ENCODE measurements at places on chromosomes 1 and 21.

DNA sequence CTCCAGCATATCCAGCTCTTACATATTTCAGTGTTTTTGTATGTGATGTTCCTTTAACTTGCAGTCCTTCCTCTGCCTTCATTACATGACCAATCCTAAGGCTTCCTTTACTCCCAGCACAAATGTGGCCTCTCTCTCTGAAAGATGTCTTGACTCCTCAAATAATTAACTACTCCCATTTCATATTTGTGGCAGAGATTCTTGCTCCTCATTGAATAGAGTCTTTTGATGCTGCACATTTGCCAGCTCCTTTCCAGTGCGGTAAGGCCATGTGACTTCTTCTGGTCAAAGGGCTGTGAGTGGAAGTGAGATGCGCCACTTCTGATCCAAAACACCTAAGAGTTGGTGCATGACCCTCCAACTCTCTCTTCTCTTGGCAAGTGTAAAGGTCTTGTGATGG, 19.1 kb upstream of the LAMC1 start:
- DNase-seq = no peak

DNA sequence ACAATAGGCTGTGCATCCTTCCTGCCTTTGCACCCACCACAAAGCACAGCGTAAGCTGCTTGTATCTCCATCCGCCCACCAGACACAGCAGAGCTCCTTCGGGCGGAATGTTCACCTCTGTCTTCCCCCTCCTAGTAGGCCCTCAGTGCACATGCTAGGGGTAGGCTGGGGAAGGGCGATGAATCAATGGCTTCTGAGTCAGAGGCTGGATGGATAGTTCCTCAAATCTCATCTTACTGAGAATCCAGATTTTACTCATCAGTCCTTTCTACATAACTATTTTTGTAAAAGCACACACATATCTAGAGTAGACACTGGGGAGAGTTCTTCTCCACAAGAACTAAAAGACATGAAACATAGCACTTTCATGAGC, 73.8 kb downstream of the BCAR3 start:
- DNase-seq = no peak

GRCh38 chr1:155759966-155760630, 71.2 kb downstream of the DAP3 start:
- DNase-seq = no peak

- DNase-seq = no peak
Observed at GRCh38 chr1:146039844-146040194, 18.3 kb upstream of the HJV start.

DNA sequence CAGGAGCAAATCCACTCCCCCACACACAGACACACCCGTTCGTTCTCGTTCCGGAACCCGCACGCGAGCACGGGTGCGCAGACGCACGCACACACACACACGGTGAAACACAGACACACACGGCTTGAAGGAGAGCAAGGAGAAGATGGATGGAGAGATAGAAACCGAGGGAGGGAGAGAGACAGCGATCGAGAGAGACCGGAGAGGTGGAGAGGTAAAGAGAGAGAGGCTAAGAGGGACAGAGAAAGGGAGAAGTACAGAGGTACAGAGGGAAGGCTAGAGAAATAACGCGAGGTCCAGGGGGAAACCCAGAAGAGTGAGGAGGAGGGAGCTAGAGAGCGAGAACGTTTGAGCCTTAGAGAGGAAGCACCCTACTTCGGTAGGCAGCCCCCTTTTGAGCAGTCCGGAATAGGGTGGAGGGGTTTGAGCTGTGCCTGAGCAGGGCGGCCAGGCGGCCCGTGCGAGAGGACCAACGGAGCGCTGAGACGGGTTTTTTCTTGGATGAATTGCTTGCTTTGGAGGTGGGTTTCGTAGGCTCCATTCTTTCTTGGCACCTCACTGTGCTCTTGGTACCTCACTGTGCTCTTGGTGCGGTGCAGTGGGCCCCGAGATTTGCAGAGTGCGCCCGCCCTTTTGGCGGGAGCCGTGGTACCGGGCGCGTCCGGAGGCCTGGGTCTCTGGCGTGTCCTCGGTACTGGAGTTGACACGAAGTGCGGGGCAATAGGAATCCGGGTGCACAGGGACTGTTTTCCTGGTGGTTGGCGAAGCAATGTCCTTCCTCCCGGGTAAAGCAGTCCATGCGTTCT, 88.4 kb upstream of the RHOU start:
- DNase-seq = no peak

DNA sequence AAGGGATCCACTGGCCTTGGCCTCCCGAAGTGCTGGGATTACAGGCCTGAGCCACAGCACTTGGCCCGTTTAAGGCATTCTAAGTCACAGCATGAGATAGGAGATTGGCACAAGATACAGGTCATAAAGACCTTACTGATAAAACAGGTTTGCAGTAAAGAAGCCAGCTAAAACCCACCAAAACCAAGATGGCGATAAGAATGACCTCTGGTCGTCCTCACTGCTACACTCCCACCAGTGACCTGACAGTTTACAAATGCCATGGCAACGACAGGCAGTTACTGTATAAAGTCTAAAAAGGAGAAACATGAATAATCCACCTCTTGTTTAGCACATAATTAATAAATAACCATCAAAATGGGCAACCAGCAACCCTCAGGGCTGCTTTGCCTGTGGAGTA, 33.3 kb upstream of the RCC2 start:
- DNase-seq = no peak

GRCh38 chr1:17440074-17440826, 773 bp upstream of the RCC2 start:
- DNase-seq = no peak

DNA sequence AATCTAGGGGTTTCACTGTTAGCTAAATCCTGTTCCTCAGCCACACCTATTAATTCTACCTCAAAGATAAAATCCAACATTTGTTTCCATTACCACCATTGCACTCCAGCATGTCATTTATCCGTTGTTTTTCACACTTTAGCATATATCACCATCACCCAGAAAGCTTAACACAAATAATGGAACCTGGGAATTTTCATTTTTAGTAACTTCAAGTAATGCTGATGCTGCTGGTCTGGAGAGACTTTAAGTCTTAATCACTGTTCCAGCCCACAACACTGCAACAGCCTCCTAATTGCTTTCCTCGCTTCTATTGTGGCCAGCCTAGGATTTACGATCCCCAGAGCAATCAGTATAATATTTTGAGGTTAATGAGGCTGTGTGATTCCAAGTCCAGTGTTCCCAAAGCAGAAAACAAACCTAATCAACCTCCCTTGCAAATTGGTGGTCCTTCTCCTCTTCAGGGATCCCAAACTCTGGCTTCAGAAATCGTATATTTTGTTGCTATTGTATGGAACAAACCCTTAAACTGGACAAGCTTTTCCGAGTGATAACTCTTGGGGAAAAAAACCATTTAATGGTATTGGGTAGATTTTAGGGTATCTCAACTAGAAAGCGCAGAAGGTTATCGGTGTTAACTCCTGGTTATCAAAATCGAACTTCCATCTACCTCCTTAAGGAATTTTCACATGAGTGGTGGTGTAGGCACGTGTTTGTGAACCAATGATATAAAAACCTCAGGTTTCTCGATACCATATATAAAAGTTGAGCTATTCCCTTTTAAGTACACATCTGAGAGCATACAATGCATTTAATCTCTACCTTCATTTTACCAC, 50.0 kb upstream of the BOLA1 start:
- DNase-seq = no peak

- DNase-seq = no peak
Observed at GRCh38 chr1:208864366-208864965, 620.3 kb upstream of the PLXNA2 start.
